ENCODE measurements at places on chromosomes 7 and 10.

DNA sequence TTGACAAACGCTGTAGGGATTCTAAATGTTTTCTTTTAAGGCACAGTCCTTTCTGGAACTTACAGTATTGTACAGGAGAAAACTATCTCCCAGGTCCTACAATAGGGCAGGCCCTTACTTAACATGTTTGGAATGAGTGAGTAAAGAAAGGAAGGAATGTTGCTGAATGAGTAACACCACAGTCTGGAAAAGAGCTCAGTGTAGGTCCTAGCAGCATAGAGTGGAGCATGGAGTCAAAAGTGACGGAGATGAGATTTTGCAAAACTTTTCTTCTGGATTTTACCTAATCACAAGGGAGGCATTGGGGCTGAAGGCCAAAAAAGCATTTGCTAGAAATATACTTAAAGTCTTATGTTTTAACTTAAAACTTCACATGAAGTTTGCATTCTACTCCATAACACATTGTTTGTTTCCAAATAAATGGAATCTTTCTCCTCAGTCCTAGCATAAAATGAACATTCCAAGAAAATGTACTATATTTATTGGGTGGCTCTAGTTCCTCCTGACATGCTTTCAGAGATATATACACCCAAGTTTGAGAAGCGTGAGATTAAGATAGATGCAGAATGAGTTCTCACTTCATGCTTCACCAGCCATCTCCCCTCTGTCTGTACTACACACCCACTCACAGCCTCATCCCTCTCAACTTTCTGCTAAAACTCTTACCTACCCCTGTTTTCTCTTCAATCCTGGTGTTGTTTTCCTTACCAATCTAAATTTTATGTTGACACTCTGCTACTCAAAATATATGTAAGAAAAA lies 20.2 kb upstream of the ADD3 start:
- DNase-seq: no peak

DNA sequence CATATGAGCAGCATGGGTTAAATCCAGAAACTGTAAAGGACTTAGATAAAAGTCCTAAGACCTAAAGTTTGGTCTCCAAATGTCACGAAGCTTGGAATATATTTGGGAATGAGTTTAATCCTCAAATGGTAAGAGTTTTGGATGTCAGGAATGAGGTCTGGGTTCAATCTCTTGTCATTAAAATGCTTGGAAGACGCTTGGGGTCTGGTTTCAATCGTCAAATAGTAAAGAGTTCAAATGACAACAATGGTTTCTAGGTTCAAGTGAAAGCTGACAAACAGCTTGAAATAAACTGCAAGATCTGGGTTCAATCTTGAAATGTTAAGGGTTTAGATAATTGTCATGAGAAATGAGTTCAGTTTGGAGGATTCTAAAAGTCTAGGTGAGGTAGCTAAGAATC lies 385.5 kb upstream of the HPS1 start:
- DNase-seq: no peak

GRCh38 chr7:21580073-21580521 lies 37.3 kb downstream of the DNAH11 start:
- DNase-seq: peak; percentile 24

GRCh38 chr10:15433850-15434537 lies 62.9 kb upstream of the FAM171A1 start:
- DNase-seq: no peak

DNA sequence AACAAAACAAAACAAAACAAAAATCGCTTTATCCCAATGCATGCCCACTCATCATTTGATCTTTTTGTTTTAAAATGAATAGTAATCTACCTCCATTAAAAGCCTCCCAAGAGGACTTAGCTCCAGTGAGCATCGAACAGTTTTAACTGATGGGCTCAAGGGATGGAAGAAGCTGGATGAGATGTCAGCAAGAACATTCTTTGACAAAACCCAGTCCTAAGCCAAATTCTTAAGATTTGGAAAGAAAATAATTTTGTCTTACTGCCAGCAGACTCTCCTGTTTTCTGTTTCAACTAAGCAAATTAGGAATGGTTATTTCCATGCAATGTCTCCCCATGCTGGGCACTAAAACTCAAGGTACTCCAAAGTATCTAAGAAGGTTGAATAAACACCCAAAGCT lies 127.3 kb downstream of the RNLS start:
- no peak for DNase-seq

GRCh38 chr10:118106426-118106825 lies 59.7 kb upstream of the RAB11FIP2 start:
- no peak for DNase-seq

DNA sequence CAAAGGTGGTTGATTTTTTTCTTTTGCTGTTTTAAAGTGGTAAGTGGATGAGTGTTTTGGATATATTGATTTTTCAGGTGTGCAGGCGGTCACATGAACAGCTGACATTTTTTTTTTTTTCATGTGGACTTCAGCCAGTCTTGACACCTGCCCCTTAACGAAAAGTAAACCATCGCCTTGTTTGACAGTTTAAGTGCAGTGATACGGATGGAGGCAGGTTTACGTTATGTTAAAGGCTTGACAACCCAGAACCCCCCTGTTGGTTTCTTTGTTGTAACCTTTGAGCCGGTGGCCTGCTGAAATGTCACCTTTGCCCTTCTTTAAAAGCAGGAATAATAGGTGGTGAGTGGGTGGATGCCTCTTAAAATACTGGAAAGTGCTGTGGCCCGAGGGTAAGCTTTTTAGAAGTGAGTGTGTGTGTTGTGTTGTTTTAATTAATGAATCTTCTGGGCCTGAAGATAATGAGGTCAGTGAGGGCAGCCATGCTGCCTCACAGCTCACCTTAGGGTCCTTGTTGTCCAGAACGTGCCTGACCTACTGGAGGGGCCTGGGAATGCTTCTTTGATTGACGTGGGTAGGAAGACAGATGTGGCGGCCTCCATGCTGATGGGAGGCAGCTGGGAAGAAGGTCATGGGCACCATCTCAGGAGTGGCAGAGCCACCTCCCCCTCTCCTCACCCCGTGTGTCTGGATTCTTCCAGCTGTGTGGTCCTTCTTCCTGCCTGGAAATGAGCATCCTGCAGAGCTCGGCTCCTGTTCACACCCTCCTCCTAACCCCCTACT lies 69.8 kb downstream of the TCF7L2 start:
- DNase-seq: no peak
